ENCODE measurements at places on chromosomes 6 and 20.

GRCh38 chr6:27130668-27131428, 116.7 kb upstream of the PRSS16 start:
- no peak for DNase-seq

GRCh38 chr6:150741633-150742200, 123.8 kb upstream of the MTHFD1L start:
- no peak for DNase-seq

- no peak for DNase-seq
Observed at GRCh38 chr20:24764794-24765202, 184.3 kb upstream of the CST7 start.

- DNase-seq: no peak
Observed at GRCh38 chr6:103893141-103893581, 966.6 kb downstream of the HACE1 start.

- no peak for DNase-seq
Observed at GRCh38 chr6:40931931-40932330, 107.1 kb downstream of the UNC5CL start.

- DNase-seq: no peak
Observed at GRCh38 chr20:10784554-10785183, 110.9 kb upstream of the JAG1 start.

GRCh38 chr6:167798453-167798852, 28.3 kb upstream of the AFDN start:
- no peak for DNase-seq

DNA sequence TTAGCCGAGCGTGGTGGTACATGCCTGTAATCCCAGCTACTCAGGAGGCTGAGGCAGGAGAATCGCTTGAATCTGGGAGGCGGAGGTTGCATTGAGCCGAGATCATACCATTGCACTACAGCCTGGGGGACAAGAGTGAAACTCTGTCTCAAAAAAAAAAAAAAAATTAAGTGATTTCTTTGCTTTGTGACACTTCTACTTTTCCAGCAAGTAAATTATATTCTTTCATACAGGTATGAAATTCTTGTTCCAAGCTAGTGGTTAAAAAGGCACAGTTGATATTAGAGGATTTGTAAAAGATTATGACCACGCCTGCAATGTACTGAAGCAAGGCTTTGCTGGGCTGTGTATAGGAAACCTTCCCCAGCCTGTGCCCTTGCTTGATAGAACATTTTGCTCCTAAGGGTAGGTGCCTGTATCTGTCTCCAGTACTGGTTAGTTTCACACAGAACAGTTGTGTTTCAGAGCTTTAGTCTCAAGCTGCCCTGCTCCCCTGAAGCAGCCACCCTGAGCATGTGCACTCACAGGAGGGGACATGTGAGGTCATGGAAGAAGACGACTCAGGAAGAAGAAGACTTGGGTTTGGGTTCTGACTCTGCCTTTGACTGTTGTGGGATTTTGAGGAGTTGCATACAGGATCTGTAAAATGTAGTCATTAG, 10.2 kb downstream of the PTPN1 start:
- DNase-seq: no peak

DNA sequence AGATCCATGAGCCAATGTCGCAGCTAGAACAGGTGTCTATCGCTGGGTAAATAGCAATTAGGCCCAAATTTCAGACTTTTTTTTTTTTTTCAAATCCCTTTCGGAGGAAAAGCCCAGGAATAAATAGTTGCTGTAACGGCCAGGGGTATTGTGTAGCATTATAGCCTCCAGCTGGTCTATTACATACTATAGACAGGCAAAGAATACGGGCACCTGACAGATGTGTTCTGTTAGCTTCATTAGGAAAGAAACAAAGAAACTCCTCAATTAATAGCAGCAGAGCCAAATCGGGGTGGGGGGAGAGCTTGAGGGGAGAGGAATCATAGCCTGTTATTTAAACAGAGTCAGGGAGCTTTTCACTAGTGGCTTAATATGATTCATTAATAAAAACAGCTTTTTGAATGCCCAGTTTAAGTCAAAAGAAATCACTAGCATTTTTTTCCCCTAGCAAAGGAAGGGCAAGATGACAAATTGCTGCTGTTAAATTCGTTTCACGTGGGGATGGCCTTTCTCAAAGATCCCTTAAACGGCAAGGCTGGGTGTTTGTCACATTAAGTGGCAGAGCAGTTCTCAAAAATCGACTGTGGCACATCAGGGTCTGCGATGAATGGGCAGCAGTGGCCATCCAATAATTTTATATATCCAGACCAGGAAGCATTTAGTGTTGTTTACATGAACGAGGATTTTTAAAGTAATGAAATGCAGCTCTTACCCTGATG, 139.4 kb downstream of the ID4 start:
- DNase-seq: no peak

- DNase-seq: no peak
Observed at GRCh38 chr6:79201143-79201542, 33.3 kb downstream of the HMGN3 start.

DNA sequence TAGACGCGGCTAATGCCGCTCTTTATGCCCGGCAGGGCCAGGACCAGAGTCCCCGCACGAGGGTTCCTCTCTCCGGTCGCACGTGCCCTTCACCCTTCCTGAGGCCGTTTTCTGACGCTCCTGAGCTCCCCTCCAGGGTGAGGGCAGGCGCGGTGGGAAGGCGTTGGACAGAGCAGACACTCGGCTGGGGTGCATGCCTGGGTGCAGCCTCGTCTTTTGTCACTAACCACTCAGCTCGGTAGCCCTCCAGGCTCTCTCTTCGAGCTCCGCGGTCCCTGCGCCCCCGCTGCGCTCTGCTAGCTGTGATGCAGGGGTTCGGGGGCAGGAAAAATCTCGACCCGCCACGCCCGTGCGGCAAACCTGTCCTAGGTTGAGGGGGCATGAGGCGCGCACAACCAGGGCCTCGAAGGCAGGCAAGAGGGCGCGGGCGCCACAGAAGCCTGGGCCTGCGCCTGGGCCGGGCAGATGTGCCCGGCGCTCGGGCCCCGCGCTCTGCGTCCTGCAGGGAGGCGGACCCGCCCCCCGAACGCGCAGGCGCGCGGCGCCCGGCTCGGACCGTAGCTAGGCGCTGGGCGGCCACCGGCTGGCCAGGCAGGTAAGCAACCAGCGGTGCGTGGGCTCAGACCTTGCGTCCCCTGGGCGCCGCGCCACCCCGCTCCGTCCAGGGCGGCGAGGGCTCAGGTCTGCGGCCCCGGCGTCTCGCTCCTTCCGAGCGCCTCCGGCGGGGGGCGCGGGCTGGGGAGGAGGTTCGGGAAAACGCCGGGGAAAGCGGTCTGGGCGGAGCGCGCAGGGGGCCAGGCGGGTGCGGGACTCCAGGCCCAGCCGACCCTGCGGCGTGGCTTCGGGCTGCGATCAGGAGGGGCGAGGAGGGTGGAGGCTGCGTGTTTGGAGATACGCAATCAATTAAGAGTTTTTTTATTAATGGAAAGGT, at the start of gene L3MBTL1:
Gene L3MBTL1 (plus strand): TSS at position 548 of the 931 bp plus-strand sequence. CDS start 5,807 bp downstream, outside the sequence.
- DNase-seq: peak; percentile 37

DNA sequence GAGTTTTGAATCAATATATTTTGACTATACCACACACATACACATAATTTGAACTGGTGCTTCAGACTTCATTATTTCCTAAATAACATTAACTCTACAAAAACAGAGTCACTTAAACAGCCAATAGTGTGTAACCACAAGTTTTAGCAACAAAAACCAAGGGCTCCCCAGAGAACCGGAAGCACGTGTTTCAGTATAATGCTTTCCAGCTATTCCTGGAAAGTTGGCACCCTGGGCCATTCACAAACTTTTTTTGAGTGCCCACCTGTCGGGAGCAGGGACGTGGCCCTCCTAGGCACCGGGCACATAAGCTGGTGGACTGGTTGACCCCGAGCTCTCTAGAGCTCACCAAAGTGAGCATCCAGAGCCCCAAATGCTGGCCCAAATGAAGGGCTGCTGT, 1.9 kb upstream of the SLC35D3 start:
- no peak for DNase-seq

GRCh38 chr20:20755231-20755630, 42.8 kb upstream of the RALGAPA2 start:
- DNase-seq: no peak

GRCh38 chr6:30912746-30913520, 1.1 kb upstream of the VARS2 start:
- no peak for DNase-seq

- no peak for DNase-seq
Observed at GRCh38 chr6:87653074-87653962, 48.7 kb downstream of the AKIRIN2 start.

DNA sequence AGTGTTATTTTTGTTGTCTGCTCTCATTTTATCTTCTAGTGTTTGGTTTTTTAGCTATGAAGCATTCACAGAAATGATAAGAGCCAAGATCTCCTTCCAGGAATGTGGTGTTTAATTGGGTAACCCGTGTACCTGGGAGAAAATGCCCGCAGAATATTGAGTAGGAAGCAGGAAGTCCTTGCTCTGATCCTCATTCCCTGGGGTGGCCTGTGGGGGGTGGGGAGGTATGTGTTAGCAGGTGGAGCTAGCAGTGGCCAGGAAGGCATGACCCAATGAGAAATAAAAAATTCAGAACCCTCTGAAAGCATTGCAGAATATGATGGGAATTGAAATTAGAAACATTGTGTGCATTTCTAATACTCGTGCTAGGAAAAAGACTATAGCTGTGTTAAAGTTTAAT, 100.8 kb downstream of the DTD1 start:
- no peak for DNase-seq

GRCh38 chr20:48012401-48012974, 227.2 kb upstream of the SULF2 start:
- no peak for DNase-seq

DNA sequence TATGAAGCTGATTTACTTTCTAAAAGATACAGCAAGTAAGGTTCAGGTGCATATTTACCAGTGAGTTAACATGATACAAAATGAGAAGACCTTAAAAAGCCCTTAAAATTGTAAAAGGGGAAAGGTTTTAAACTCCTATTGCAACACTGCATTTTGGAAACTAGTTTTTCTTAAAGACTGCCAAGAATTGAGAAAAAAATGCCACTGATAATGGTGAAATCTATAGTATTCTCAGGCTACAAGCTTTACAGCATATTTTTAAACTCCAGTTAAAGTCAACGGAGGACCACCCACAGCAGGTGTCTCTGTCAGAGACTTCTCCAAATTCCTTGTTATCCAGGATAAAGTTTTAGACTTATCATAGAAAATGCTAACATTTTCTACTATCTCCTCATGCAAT, 53.6 kb downstream of the ELOVL5 start:
- DNase-seq: no peak

Data from SW 1271 (cell line).